Esophagus squamous epithelium (tissue), 5 donors: ENCODE measurements at places on chromosomes 12 and 14.

DNA sequence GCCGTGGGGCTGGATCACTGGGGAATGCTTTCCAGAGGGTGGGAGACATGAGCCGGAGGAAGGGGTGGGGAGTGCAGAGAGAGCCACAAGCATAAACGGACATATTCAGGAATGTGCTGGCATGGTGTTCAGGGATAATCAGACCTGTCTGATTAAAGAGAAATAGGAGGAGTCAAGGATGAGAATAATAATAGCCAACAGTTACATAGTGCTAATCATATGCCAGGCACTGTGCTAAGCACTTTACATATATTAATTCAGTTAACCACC, 43.7 kb downstream of the LTBP2 start:
- no peak for DNase-seq

- no peak for DNase-seq
Measured at GRCh38 chr14:57875296-57875695, 9.4 kb upstream of the SLC35F4 start.

DNA sequence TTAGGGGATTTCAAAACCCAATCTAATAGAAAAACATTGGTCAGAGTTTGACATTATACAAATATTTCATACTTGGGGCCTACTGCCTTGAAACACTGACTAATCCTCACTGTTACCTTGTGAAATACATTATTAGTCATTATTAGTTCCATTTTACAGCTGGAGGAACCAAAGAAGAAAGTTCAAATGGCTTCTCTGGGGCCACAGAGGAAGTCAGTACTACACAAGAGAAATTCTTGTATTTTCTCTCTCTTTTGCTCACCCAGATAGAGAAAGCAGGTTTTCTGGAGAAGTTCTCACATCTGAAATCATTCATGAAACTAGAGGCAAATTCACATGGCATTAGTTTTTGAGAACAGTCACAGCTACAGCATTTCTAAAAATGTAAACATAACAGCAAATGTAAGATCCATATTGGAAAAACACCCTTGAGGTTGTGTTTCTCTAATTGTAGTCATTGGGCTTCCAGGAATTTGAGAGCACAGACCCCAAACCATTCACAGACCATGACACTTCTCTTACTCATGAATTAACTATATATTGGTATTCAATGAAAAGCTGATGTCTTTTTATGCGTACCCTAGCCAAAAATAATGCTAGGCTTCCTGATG, 83.0 kb downstream of the LLPH start:
- no peak for DNase-seq

GRCh38 chr12:121858662-121859572, at the start of gene HPD:
TSS of gene HPD (minus strand) at chr12:121858859. CDS start at chr12:121858823, 36 bp downstream.
- DNase-seq: no peak

GRCh38 chr14:35944847-35945246, 118.7 kb downstream of the BRMS1L start:
- no peak for DNase-seq

DNA sequence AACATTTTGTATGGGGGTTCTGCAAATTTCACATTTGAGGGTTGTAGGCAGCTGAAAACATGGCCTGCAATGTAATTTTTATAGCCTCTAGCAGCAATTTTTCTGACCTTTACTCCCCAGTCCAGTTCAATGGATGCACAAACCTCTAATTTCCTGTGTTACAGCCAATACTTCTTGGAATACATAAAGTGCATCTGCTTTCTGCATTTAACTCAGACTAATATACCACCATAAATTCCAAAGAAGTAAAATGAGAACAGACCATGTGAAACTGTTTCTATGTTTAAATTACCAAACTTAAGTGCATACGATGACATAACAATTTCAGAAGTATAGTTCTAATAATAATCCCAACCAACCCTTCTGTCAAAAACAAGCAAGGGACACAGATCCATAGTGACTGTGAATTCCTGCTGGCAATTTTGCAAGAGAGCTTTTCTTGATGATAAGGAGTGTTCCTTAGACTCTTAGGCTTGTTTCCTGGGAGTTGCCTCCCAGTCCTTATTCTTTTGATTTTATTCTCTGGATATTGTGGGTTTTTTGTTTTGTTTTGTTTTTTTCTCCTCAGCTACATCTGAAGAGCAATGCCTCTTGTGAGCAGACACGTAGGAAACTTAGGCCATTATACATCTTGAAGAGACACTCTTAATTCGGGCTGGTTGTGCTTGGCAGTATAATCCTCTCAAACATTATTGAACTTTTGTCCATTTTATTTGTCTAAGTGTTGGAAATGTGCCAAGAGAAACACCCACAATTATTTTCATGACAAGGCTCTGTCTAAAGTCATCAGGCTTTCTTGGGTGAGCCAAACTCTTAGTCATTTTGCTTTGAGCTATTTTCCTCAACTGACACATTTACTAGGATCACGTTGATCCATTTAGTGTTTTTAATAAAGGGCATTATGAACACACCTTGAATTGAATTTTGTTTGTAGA, 51.3 kb upstream of the RERGL start:
- no peak for DNase-seq

- DNase-seq: no peak
Measured at GRCh38 chr12:124434951-124435805, 132.2 kb downstream of the NCOR2 start.

DNA sequence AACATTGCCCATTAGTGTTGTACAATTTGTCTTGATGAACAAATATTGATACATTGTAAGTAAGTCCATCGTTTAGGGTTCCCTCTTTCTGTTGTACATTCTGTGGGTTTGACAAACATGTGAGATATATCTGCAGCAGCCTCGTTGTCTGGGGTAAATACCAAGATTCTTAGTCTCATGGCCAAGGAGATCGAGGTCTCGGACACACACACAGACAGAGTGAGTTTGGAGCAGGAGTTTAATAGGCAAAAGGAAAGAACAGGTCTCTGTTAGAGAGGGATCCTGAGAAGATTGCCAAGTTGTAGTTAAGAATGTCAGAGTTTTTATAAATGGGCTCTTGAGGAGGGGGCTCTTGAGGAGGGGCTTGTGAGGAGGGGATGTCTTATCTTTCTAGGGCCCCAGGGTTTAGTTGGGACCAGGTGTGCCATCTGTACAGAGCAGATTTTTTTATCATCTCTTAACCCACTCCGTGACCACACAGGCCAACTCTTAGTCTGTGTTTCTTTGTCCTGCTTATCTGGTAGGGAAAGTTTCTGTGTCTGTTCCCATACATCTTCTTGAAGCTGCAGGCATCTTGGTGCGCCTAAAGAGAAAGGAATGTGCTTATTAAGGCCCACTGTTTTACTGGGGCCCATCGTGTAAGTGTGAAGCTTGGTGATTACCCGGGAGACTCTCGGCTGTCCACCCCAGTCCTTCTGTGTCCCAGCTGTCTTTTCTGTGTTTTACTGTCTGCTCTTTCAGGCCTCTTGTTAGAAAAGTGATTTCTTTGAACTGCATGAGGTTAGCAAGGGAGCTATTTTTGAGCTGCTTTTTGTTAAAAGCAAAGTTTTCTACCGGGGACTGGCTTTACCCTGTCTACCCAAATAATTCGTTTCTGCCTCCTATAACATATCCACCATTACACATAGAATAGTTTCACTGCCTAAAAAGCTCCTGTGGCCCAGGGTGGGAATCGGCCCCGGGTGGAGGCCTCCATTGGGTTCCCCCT, 22.4 kb upstream of the CLEC2D start:
- no peak for DNase-seq

GRCh38 chr14:97177016-97177415, 379.8 kb downstream of the VRK1 start:
- DNase-seq: no peak

- DNase-seq: no peak
Measured at GRCh38 chr12:53192531-53193021, 11.9 kb upstream of the CSAD start.

GRCh38 chr14:29652571-29652970, 275.1 kb downstream of the PRKD1 start:
- DNase-seq: no peak

- no peak for DNase-seq
Measured at GRCh38 chr14:88612981-88613380, 50.1 kb downstream of the ZC3H14 start.

DNA sequence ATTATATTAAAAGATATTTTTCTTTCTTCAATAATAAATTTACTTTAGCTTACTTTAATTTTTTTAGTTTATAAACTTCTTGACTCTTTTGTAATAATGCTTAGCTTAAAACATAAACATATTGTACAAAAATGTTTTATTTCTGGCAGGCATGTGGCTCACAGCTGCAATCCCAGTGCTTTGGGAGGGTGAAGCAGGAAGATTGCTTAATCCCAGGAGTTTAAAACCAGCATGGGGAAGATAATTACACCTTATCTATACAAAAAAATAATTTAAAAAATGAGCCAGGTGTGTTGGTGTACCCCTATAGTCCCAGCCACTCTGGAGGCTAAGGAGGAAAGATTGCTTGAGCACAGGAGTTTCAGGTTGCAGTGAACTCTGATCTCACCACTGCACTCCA, 120.7 kb downstream of the GPHN start:
- DNase-seq: no peak

GRCh38 chr12:105060715-105061378, 23.4 kb downstream of the ALDH1L2 start:
- no peak for DNase-seq

DNA sequence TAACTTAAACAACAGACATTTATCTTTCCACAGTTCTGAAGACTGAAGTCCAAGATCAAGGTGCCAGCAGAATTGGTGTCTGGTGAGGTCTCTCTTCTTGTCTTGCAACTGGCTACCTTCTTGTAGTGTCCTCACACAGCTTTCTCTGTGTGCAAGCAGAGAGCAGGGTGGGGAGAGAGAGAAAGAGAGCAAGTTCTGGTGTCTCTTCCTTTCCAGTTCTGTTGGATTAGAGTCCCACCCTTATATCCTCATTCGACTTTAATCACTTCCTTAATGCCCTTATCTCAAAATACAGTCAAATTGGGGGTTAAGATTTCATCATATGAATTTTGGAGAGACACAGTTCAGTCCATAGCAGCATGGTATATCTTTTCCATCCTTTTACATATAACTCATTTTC, 40.8 kb downstream of the DYRK2 start:
- no peak for DNase-seq

DNA sequence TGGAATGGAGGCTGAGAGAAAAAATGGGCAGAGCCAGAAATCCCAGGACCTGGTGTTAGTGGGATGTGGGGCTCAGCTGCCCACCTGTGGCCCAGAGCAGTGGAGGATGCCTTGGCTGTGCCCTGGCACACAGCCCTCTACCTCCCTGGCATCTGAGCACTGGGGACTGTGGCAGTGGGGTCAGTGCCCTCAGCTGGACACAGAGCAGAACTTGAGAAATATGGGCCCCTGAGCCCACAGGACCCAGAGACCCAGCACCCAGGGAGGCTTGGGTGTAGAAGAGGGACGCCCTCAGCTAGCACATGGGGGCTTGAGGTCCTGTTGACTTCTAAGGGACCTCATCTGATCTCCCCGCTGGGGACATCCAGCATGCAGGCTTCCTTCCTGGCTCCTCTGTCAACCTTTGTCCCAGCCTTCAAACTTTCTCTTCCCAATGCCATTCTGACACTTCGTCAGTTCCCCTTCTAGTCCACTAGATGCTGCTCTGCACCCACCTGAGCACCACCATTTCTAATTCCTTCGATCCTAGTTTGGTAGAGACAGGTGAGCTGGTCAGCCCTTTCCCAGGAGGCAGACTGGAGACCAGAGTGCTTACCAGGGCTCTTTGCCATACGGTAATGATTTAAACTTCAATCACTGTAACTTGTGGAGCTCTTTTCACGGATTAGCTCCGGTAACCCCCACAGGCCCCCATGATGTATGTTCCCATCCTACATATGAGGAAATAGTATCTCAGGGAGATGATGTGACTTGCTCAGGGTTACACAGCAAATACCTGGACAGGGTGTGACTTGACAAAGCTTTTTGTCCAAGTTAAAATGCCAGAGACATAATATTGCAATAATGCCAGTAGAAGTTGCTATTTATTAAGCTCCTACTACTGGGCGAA, 143.7 kb downstream of the ASCL4 start:
- DNase-seq: no peak

DNA sequence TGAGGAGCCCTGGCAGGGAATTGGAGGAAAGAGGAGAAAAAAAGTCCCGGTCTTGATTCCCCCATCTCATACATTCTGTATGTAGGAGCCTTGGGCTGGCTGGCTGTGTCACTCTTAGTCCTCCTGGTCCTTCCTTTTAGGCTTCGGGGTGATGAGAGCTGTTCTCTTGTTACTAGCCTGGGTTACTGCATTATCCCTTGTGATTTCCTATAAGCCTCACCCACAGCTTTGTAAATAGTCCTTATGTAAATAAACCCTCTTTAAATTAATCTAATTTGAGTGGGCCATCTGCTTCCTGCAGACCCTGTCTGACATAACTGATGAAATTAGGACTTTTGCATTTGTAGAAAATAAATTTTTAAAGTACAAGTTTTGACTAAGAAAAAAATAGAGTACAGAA, 19.2 kb downstream of the DNM1L start:
- DNase-seq: no peak
